ENCODE measurements at places on chromosomes 3 and 15.

GRCh38 chr3:56985878-56986277 is 74.6 kb upstream of the SPATA12 start:
- no peak for DNase-seq

DNA sequence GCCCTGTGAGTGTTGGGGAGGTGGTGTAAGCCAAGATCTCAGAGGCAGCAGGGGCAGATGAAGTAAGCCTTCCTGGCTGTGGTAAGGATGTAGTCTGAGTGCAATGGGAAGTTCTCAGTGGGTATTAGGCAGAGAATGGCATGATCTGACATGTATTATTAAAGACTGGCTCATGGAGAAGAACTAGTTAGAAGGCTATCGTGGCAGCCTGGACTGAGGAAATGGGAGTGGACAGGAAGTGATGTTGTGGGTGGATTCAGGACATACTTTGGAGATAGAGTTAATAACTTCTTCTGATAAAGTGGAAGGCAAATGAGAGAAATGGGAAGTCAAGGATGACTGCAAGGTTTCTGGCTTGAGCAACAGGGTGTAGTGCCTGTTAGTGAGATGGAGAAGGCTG is 250.9 kb upstream of the CFAP20DC start:
- no peak for DNase-seq

GRCh38 chr3:55631766-55632331 is 144.7 kb upstream of the WNT5A start:
- no peak for DNase-seq

DNA sequence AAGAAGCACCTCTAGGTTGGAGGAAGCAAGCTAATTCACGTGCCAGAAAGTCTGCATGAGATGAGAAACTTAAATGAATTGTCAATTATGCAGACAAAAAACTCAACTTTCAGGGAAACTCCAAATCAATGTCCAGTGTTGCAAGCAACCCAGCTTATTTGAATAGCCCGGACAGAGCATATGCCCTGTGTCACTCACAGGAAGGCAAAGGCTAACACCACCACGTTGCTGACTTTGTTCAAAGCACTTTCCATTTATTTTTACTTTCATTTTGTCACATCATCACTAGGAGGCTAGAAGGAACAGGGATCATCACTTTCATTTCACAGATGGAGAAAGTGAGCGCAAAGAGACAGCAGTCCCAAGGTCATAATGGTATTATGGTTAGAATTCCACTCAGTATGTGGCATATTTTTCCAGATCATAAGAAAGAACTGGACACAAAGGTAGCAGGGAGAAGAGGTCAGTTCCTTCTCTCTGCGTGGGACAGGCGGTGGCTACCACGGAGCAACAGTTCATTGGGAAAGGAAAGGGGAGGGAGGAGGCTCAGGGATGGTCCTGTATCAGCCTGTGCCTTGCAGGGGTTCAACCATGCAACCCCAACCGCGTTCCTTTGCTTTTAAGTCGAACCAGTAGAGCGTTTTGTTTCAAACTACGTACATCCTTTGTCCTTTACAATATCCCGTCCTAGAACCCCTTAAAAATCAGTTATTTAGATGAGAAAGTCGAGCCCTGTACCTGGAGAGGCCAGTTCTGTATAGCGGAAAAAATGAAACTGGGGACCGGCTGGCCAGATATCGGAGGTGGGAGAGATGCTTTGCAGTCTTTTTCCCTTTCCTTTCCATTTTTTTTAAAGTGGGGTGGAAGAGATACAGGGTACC is 1.1 kb downstream of the HEG1 start:
- no peak for DNase-seq

- peak; percentile 4 for DNase-seq
Measured at GRCh38 chr3:12869035-12869621, 27.8 kb upstream of the RPL32 start.

- DNase-seq, result no peak
Measured at GRCh38 chr15:43132830-43133429, 456 bp upstream of the TMEM62 start.

DNA sequence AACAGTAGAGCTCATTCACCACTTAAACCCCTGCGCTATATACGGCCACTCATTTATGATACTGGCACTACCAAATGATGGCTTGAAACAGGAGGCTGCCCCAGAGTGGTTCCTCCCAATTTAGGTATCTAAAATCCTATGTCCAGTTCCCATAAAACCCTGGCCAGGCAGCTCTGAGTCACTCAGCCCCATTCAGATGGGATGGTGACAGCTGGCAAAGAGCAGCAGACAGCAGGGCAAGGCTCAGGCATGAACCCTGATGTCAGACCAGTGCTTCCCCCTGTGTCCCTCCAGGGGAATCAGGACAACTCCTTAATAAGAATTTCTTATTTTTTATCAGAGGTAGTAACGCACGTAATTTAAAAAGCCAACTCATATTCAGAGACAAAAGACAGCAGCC is 77.2 kb upstream of the RNU6-1 start:
- DNase-seq, result no peak

GRCh38 chr15:68503791-68504680 is 72.1 kb upstream of the ITGA11 start:
- no peak for DNase-seq

DNA sequence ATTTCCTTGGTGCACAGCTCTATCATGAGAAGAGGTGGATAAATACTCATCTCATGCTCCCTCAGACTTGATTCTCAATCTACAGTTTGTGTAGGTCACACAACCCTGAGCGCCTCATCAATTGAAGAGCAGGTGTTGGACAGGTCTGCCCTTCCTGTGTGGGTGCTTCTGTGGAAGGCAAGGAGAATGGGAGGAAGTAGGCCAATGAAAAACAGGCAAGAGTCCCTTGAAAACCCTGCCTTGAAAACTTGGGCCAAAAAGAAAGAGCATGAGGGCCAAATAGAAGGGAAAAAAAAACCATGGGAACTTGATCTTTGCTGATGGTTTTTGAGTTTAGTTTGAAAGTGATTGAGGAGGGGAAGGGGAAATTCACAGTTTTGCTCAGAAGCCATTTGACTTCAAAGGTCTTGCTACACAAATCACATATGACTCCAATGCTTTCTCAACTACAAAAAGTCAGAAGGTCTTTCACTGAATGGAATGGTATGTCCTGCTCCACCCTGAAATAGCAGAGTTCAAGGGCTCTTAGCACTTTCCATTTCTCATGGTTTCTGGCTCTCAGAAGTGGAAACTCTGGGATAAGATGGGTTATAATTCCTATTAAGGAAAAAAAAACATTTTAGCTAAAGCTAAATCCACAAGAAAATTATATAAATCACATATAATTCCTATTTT is 37.2 kb upstream of the TM4SF1 start:
- DNase-seq, result no peak

GRCh38 chr15:72864681-72865080 is 81.1 kb upstream of the ADPGK start:
- no peak for DNase-seq

GRCh38 chr3:128845119-128845777 is 34.2 kb upstream of the ACAD9 start:
- no peak for DNase-seq

DNA sequence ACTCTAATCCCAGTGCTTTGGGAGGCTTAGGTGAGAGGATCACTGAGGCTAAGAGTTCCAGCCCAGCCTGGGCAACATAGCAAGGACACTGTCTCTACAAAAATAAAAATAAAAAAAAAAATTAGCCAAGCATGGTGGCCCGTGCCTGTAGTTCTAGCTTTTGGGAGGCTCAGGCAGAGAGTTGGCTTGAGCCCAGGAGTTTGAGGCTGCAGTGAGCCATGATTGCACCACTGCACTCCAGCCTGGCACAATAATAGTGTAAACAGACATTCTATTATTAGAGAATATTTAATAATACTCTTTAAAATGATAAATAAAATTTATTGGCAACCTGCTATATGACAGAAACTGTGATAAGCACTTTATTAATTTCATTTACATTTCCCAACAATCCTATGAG is 908.9 kb downstream of the TUSC7 start:
- DNase-seq, result no peak

DNA sequence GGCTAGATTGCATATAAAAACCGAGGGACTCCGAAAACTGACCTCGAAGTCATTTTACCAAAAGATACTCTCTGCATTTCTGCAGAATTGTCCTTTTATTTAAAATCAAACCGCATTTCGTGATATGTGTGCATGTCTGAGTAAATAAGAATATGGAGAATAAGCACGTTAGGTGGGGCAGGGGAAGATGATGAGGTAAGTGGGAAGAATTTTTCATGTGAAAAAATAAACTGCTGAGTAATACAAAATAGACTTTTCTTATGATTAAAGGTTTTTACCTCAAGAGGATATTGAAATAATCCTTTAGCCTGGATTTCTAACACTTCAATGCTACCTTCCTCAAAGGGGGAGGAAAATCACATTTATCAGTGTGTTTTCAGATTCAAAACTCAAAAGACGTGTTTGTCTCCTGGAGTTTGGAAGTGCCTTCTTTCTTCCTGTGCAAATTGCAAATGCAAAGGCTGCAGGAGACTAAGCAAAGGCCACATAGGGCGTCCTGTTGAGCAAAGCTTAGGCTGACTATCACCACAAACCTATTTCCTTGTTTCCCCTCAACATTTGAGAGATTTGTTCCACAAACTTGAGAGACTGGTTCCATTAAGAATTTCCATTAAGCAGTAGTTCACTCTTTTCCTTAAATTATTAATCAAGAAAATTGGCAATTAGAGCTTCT is 813.5 kb downstream of the MCTP2 start:
- no peak for DNase-seq

GRCh38 chr3:178172121-178172520 is 364.1 kb upstream of the KCNMB2 start:
- DNase-seq, result no peak

Measured in stimulated activated CD8-positive, alpha-beta memory T cell treated with anti-CD3 and anti-CD28 coated beads, Interleukin-7, amount 100 ng/mL, for 1 hour (primary cell).